Left renal pelvis (tissue), 4 donors: ENCODE measurements at places on chromosomes 1 and 21. TPM values are rescaled to one million over a fixed set of nuclear protein-coding genes. Genes with fewer than 3 reads are reported as not detected.

GRCh38 chr1:32336963-32337675 lies 1.1 kb upstream of the MARCKSL1 start:
- DNase-seq: no peak

OR2T11 gene
- not detected for polyA plus RNA-seq

GRCh38 chr1:83857103-83857502 lies 141.8 kb downstream of the TTLL7 start:
- DNase-seq: no peak

GRCh38 chr1:195806060-195806459 lies 802.2 kb downstream of the KCNT2 start:
- no peak for DNase-seq

GRCh38 chr1:150969626-150970025 lies 5.0 kb downstream of the CERS2 start:
- DNase-seq: no peak

DNA sequence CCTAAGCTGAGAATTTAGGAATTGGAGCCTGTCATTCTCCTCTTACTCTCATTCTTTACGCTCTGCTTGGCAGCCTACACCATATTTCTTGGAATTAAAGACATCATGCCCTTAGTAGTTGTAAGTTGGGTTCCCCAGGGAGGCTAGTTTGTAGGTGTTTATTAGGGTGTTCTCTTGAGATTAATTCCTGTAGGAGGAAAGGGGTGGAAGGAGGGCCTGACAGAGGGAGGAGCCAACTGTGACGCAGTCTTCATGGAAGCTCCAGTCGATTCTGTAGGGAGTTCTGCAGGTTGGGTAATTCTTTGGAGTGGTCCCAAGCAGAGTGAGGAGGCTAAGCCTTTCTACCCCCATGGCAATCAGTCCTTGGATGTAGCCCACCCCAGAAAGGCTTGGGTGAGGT lies 111.4 kb downstream of the HHAT start:
- DNase-seq: no peak

OR10R2 gene
- polyA plus RNA-seq: not detected

GRCh38 chr21:36135391-36136102 lies 668 bp downstream of the CBR3 start:
- no peak for DNase-seq

MNDA gene
- polyA plus RNA-seq: 5.0 TPM

FRRS1 gene
- polyA plus RNA-seq: 11.0 TPM

TEKT2 gene
- 2.1 TPM for polyA plus RNA-seq

DNA sequence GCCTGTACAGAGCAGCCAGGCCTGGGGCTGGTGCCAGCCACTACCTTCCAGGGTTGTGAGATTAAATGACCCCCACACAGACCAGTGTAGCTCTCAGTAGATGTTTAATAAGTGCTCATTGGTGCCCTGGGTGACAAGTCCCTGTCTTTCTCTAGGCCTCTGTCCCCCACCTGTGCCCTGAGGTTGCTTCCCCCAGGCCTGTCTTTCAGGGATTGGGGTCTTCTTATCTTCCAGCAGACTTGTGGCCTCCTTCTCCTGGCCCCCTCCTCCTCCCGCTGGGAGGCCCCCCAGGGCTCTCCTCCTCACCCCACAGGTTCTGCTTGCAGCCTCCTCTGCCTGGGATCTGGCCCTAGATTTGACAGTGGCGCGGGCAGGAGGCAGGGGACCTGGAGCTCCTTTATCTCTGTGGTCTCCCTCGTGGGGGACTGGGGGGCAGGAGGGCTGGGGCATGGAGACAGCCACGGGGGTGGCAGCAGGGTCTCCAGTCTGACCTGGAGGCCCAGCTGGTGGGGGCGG lies 40.3 kb downstream of the EPHA2 start:
- DNase-seq: no peak

- DNase-seq: no peak
Measured at GRCh38 chr1:183433703-183434102, 15.5 kb upstream of the NMNAT2 start.

CNIH3 gene
- 10.1 TPM for polyA plus RNA-seq

TTC24 gene
- polyA plus RNA-seq: 0.79 TPM

RNU1-4 gene
- not detected for polyA plus RNA-seq

- DNase-seq: no peak
Measured at GRCh38 chr1:56954664-56955063, 11.2 kb downstream of the C8B start.

CAPZB gene
- polyA plus RNA-seq: 249 TPM

RXFP4 gene
- 0.13 TPM for polyA plus RNA-seq

GRCh38 chr1:147466543-147466942 lies 74.8 kb upstream of the BCL9 start:
- no peak for DNase-seq

DNA sequence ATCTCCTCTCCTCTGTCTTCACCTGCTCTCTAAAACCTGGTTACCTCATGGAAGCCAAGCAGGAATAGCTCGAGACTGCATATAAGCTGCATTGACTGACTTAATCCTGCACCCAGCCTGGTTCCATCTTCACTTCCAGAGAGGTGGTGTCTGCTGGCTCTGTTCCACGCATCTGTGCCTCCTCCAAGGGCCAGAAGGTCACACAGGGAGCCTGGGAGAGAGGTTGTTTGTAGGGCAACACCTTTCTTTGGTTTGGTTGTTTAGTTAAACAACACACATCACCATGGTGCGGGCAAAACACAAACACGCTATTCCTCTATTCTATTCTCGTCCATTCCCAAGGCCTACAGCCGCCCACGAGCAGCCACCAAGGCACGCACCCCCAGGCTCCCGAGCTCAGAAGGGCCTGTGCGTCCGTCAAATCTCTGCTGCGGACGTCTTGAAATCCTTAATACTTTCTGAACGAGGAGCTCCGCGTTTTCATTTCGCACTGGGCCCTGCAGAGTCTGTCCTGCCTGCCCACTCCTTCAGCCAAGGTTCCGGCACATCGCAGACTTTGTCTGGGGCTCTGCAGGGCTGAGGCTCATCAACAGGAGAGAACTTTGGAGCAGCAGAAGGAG lies 116.2 kb downstream of the RIPK4 start:
- DNase-seq: no peak

GRCh38 chr1:21951226-21951870 lies 14.2 kb upstream of the HSPG2 start:
- DNase-seq: no peak

- no peak for DNase-seq
Measured at GRCh38 chr1:236117710-236118109, 24.6 kb upstream of the GPR137B start.

DNA sequence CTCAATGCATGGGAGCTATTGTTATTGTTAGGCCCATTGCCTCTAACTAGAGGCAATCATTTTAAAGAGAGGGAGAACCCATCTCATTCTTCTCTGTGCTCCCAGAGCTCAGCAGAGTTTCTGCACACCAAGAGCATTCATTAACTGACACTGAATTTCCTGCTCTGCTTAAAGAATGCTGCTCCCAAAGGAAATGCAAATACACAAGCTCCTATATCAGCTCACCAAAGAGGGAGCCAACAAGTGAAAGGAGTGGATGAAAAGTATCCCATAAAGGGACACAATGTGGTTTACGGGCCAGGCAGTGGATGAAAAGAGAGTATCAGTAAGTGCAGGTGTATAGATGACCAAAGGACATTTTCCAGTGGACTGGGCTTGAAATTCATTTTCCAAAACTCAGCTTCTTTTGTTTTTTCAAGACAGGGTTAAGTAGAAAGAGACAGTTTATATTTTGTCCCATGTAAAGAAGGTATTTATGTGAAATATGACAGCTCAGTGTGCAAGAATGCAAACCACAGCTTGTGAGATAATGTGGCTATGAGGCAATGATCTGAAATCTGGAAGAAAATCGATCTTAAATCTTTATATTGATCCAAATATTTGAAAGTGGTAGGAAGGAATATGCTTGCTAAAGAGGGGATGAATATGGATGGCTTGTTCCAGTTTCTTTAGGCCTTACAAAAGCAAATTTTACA lies 207.7 kb upstream of the CAMK1G start:
- no peak for DNase-seq

TFF1 gene
- polyA plus RNA-seq: not detected

DNA sequence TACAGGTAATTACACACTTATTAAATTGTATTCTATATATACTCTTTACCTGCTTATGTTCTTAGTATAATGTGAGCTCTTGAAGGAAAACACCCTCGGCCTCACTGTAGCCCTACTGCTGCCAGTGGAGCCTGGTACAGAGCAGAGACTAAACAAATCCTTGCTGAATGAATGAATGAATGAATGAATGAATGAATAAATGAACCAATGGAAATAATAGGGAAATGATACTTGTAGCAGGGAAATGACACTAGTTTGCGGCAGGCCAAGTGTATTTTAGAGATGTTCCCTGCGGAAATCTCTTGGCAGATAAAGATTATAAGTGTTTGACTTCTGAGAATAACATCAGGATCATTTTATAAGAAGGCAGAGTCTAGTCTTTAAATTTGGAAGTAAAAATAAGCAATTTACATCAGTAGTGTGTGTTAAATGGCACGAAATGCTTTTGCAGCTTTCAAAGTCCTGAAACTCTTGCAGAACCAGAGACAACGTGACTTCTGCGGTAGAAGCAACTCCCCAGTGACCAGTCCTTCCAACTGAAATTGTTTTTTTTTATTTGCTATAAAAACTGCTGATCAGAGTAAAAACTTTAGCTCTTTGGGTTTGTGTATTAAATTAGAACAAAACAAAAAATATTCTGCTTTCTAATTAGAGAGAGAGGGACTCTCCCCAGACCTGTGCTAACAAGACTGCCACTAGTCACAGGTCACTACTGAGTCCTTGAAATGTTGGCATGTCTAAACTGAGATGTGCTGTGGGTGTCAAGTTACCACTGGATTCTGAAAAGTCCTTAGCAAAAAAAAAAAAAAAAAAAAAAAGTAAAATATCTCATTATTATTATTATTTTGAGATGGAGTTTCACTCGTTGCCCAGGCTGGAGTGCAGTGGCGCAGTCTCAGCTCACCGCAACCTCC lies 199.3 kb upstream of the MAP1LC3C start:
- DNase-seq: no peak

GRCh38 chr1:30311749-30312148 lies 411.6 kb downstream of the MATN1 start:
- no peak for DNase-seq

- DNase-seq: no peak
Measured at GRCh38 chr1:106961646-106962045, 94.8 kb upstream of the PRMT6 start.

- no peak for DNase-seq
Measured at GRCh38 chr1:193083365-193084088, 21.7 kb downstream of the GLRX2 start.

DNA sequence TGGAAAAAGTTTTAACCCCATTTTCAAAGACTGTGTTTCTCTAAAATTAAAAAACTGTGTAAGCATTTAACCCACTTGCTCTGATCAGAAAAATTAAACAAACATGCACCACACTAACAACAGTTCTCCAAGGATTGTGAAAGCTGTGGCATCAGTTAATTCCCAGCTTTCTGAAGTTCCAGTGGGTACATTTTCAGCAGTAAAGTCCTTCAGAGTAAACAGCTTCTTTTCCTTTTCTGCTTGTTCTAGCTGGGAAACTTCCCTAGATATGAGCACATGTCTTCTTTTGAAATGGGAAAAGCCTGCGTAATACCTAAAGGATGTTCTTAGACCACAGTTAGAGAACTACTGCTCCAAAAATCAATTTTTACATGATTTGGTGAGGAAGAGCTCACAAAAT lies 11.1 kb downstream of the PRRX1 start:
- no peak for DNase-seq

PTGER3 gene
- polyA plus RNA-seq: 43.3 TPM
